ENCODE measurements at places on chromosomes 7 and 10. TPM values are rescaled to one million over a fixed set of nuclear protein-coding genes. Genes with fewer than 3 reads are reported as not detected.

Gene ADCYAP1R1
- 4.4 TPM for polyA plus RNA-seq

GRCh38 chr10:110901954-110902819 lies 16.8 kb downstream of the BBIP1 start:
- peaks cover under 1% of the 10 kb centered on the region for H3K4me1 ChIP-seq
- no peak overlapping the region for H3K4me3 ChIP-seq
- DNase-seq, result no peak
- H3K27me3 ChIP-seq, result no peaks in the 10 kb centered on the region

DNA sequence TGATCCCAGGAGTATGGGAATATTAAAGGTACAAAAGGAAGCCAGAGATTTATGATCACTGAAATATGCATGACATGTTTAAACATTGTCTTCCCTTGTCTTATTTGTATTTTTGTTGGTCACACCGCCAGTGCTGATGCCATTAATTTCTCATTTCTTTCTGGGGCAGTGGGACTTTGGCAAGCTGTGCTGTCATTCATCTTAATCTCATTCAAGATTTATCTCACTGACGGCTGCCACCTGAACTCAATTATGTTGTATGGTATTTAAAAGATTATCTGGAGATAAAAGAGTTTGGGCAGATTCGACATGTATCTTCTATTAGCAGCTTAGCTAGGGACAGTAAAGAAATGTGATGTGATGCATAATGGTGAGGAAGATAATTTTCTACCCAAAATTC lies 284.9 kb upstream of the PLXDC2 start:
- H3K4me1 ChIP-seq, result no peaks in the 10 kb centered on the region
- H3K36me3 ChIP-seq, result peaks cover 18% of the 10 kb centered on the region
- no peak overlapping the region for H3K27ac ChIP-seq
- H3K27me3 ChIP-seq, result no peaks in the 10 kb centered on the region

DNA sequence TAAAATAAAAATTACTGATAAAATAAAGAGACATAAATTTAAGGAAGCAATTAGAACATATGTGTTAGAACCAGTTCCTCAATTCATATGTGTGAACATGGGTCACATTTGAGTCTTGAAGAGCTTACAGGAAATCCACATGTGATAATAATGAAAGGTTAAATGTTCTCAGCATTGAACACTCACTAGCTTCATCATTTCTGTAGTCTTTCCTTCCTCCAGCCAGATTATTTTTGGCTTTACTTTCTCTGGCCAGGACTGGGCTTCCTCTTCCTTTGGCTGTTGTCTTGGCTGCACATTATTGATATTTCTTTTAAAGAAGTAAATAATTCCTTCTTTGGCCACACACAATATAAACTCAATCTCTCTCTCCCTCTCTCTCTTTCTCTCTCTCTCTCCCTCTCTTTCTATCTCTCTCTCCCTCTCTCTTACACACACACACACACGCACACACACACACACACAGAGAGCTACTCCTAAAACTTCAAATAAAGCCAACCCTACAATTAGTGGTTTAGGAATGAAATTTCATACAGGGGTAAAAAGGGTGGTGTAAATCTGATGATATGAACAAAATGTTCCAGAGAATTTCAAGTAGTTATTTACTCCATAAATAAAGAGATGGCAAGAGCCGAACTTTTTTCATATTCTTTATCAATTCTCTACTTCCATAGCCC lies 171.2 kb downstream of the REEP3 start:
- H3K4me1 ChIP-seq, result no peaks in the 10 kb centered on the region
- H3K27me3 ChIP-seq, result no peaks in the 10 kb centered on the region
- no peak overlapping the region for H3K27ac ChIP-seq
- H3K36me3 ChIP-seq, result no peaks in the 10 kb centered on the region

DNA sequence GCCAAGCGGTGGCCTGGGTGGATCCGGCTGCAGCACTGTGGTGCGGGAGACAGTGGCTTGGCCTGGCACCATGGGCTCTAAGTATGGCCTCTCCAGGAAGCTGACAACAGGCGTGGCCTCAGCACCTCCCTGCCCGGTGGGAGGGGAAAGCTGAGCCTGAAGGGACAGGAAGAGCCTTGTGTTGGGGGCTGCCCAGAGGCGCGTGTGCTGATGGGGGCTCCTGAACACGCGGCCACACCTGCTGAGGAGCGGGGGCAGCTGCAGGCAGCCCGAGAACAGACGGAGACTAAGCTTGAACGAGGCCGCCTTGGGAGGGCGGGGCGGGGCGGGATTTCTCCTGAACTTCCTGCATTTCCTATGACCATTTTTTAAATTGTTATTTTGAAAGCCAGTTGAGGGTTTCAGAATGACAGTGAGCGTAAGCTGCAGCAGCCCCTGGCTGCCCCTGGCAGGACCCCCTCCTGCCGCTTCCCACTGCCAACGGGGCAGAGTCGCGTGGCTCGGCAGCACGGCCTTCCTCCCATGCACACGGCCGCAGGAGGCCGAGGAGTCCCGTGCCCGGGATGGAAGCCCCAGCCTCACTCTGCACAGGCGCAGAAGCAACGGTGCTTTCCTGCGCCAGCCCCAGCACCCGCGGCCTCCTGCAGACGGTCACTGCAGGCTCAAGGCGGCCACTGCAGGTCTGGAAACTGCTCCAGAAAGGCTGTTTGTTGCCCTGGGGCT lies 43.2 kb downstream of the DPYSL4 start:
- DNase-seq, result peak; percentile 32
- H3K27ac ChIP-seq, result no peak overlapping the region
- no peak overlapping the region for H3K4me3 ChIP-seq
- H3K4me1 ChIP-seq, result peaks cover 2% of the 10 kb centered on the region
- no peaks in the 10 kb centered on the region for H3K27me3 ChIP-seq

DNA sequence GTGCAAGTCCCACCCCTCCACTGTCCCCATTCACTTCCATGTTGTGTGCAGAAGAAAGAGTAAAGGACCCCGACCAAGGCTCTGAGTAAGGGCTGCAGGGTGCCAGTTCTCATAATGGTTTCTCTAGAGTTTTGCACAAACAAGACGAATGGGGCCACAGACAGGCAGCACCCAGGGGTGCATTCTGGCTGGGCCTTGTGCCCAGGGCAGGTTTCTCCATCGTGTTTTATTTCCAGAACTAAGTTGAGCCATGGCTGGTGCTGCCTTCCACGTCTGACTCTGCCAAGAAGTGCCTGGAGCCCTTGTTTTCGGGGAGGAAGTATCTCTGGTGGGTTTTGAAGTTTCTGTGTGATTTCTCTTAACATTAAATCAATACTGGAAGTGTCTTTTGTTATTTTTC lies 95.0 kb upstream of the SDK1 start:
- H3K4me3 ChIP-seq, result no peak overlapping the region
- no peaks in the 10 kb centered on the region for H3K27me3 ChIP-seq
- no peaks in the 10 kb centered on the region for H3K4me1 ChIP-seq
- H3K36me3 ChIP-seq, result no peaks in the 10 kb centered on the region
- H3K27ac ChIP-seq, result no peak overlapping the region
- DNase-seq, result no peak

DNA sequence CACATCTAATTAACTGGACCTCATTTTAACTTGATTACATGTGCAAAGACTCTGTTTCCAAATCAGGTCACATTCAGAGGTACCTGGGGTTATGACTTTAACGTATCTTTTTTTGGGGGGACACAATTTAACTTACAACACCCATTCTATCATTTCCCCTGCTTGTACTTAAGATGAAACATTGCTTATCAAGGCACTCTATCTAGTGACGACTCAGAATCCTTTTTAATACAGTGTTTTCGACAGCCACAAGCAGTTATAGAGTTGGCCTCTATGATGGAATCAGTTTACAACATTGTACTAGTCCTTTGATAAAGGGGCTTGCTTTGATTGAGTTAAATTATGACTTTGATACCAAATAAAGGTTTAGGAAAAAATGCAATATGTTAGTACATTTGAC lies 22.7 kb downstream of the BBS9 start:
- H3K36me3 ChIP-seq, result peaks cover 2% of the 10 kb centered on the region
- no peak overlapping the region for H3K4me3 ChIP-seq
- no peak for DNase-seq
- no peaks in the 10 kb centered on the region for H3K27me3 ChIP-seq
- no peak overlapping the region for H3K27ac ChIP-seq

All from large intestine (tissue), 12 donors.